ENCODE measurements at places on chromosomes 2 and 18.

GRCh38 chr2:50391556-50391955 lies 640.4 kb downstream of the NRXN1 start:
- DNase-seq = no peak

GRCh38 chr2:159226608-159227385 lies 59.7 kb downstream of the WDSUB1 start:
- DNase-seq = no peak

DNA sequence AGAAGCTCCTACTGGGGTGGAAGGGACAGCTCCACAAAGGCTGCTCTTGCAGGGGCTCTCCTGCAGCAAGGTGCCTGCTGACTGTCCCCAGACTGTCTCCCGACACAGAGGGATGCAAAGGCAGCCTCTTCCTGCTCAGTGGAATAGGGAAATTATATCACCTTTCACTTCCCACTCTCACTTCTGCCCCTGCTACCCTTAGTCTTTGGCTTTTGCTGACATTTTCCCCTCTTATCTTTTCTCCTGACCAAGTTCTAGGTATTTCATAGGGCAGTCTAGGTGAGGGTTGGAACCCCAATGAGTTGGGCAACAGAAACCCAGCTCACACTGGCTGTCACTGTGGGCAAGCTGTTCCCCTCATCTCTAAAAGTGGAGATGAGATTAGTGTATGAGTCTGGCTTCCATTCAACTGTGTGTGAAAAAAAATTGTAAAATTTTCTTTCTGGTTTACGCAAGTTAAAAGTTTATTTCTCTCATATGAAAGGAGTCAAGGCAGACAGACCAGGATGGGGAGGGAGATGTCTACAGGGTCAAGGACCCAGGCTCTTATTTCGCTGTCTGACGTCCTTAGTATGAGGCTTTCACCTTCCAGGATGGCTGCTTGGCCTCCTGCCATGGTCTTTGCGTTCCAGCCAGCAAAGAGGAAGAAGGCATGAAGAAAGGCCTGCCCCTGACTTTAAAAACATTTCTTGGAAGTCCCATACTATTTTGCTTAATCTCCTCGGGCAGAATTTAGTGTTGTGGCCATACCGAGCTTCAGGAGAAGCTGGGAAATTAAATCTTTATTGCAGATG lies 7.5 kb upstream of the MOCOS start:
- DNase-seq = no peak

GRCh38 chr2:110865188-110865587 lies 132.8 kb downstream of the ACOXL start:
- DNase-seq = peak; percentile 60

- no peak for DNase-seq
Observed at GRCh38 chr2:23199115-23199918, 185.7 kb upstream of the KLHL29 start.

- DNase-seq = no peak
Observed at GRCh38 chr2:53018825-53019425, 748.7 kb upstream of the CHAC2 start.

Measured in activated T-cell treated with anti-CD3 and anti-CD28 coated beads, Interleukin-2, amount 50 U/mL, for 48 hours (primary cell).